ENCODE measurements at places on chromosomes 6 and 20.

DNA sequence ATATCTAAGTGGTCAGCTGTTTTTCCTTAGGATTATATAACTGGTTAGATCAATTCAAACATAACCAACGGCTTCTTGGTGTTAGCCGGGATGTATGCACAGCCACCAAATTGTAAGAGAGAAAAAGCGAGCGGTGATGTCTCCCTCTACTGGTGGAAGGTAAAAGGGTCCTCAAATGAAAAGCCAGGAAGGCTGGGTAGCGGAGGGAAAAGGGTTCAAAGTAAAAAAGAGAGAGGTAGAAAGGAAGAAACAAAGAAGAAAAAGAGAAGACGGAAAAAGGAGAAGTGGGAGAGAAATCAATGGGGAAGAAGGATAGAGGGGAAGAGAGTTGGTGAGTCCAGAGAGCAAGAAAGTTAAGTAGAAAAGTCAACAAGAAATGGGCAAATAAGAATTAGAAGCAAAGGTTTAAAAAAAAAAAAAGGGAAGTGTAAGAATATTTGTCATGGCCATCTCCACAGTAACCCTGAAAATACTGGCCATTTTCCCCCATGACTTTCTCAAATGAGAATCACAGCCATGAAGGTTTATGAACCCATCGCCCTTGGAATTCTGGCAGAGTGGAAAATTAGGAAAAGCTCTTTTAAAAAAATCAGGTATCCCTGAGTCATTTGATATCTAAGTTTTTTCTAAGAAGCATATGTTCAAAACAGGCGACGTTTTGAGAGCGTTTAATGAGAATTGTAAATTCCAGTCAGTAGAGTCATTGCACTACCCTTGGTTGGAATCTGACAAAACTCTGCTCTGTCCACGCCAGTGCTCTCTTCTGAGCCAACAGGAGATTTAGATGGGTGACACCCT is 155.6 kb upstream of the SNX9 start:
- peak; percentile 90 for DNase-seq

- peak; percentile 79 for DNase-seq
These were observed 26.7 kb downstream of the IYD start for GRCh38 chr6:150395388-150396009.

DNA sequence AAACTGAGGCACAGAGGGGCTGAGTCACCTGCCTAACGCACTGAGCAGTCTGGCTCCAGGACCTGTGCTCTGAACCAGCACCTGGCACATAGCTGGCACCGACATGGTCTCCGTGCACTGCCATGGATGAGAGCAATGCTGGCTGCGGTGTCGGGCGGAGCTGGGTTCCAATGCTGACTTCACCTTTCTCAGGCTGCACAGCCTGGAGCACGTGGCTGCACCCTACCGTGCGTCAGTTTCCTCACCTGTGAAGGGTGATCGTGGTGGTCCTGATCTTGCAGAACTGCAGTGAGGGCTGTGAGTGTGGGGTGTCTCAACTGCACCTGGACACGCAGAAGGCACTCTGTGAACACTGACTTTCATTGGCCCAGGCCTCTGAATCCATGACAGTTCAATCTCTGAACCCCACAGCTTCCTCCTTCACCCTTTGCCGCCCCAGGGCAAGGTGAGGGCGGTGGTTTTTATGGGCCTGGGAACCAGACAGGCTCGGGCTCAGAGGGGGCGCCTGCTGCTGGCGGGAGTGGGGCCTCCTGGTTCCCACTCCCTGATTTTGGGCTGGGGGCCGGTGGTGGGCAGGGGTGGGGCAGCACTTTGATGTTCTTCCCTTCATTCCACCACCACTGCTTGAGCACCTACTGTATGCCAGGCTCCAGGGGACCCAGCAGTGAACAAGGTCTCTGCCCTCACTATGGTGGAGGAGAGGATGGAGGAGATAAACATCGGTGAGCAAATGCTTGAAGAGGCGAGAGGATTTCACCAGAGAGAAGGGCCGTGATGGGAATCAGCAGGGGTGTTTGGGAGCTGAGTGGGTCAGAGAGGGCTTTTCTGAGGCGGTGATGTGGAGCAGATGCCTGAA is 102.9 kb downstream of the CEBPB start:
- DNase-seq: no peak

GRCh38 chr6:155648301-155648700 is 192.7 kb upstream of the NOX3 start:
- no peak for DNase-seq

- DNase-seq: no peak
These were observed 165.5 kb upstream of the SHLD1 start for GRCh38 chr20:5584678-5585077.

Measured in OCI-M1 (cell line).